Cortex of kidney (tissue), 1 donor: ENCODE measurements at places on chromosomes 5 and 9.

DNA sequence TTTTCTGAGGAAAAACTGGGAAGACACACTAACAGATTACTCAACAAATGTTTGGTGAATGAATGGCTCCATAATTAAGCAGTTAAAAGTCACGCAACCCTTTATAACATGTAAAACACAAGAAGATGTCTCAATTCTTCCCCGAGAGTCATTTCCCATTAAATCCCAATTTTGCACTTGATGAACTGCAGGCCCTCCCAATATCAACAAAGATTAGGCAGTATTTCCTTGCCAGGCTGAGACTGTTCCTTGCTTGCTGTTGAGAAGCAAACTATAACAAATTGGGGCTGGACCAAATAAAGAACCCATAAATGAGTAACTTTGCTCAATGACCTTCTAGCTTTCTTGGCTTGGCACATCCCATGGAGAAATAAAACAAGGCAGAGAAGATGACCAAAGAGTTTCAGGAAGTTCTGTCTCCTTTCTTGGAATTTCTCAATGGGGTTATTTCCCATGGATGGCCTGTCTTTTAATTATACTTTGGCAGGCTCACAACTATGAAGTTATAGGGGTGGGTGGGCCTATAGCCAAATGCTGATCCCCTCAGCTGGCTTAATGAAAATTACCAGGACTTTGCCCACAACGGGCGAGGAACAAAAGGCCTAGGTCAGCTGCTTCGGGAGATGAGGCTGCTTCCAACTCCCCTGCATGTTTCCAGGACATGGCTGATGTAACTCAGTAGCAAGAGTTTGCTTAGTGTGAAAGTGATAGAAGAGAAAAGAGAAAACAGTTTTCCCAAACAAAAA, 243.1 kb upstream of the RFX3 start:
- no peak for DNase-seq

DNA sequence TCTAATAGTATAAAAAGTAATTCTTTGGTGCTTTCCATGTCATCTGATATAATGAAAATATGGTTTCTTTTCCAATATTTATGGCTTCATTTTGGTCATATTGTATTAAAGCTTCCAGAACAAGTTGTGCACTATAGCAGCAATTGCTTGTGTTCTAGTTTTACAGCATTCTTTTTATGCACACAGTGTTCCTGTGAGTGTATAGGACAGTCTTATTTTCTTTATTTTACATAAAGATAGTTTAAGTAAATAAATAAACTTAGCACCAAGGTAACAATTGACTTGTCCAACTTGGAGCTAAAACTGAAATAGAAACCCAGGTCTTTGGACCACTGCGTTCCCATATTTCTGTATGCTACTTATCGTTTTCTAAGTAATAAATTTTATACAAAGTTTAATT, 38.9 kb downstream of the ATG10 start:
- no peak for DNase-seq

DNA sequence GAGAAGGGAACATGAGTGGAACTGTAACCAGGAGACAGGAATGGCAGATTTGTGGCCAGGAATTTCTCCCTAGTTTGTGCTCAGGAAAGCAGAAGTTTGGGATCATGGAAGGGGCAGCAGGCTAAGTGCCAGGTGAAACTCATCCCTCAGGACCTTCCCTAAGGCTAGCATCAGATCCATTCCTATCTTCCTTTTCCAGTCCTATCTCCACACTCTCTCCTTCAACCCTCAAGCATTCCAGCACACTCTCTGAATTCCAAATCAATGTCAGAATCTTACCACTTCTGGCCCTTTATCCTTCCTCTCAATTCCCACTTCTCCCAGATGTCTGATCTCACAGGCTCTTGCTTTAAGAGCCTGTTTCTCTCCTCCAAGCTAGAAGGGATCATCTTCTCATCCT, 53.2 kb upstream of the GRIA1 start:
- no peak for DNase-seq

GRCh38 chr5:88658886-88659285, 224.1 kb downstream of the MEF2C start:
- DNase-seq: no peak
